ENCODE measurements at places on chromosomes 6 and 20.

DNA sequence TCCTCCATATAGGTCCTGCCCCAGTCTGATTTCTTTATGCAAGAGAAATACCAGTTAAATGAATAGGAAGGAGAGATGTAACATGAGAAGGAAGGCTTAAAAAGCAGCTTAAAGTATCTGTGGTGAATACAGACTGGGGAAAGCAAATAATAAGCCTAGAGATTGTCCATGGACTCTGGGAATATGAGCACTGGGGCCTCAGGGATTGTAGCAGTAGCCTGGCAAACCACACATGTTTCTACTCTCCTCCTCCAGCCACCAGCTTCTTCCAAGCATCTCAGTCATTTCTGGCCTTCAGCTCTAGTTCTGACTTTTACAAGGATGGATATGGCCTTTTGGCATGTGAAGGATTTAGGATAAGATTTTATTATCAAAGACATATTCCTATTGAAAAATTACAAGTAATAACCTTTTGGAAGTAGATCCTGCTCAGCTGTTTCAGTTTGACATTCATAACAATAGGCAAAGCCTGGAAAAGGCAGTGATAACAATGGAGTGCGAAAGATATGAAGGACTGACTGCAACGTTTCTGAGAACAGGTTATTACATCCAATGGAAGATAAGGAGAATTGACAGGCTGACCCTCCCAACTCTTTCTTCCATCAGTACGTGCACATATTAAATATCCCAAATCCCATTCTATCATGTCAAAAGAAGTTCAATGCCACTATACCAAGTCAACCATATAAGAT, 41.6 kb downstream of the CYP39A1 start:
- no peak for DNase-seq

GRCh38 chr20:63686094-63686491, 10.4 kb upstream of the TNFRSF6B start:
- DNase-seq = no peak

- DNase-seq = peak; percentile 61
Measured at GRCh38 chr6:89117211-89118108, at the start of gene SRSF12. SRSF12 (minus strand) TSS chr6:89118071; CDS start chr6:89117887, 184 bp downstream.

GRCh38 chr20:19786311-19786710, 28.3 kb downstream of the RIN2 start:
- peak; percentile 12 for DNase-seq

DNA sequence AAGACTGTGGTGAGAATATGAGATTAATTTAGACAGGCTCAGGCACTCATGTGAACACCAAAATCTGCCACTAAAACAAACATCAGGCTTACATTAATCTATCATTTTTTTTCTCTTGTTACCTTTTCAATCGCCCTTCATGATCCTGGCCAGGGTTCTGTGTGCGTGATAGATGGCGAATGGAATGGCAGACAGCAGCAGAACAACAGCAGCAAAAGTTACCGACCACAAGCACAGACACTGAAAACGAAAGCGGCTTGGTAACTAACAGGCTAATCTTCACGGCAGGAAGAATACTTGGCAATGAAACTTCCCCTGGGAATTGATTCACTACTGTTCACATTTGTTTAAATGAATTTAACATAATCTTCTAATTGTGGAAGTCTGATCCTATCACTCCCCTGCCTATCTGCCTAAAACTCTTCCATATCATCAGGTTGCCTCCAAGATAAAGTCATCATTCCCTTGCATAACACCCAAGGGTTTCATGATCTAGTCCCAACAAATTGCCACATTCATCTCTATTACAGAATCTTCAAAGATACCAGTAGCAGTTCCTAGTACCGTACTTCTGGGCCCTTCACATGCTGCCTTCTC, 28.7 kb downstream of the PTPRK start:
- peak; percentile 39 for DNase-seq

DNA sequence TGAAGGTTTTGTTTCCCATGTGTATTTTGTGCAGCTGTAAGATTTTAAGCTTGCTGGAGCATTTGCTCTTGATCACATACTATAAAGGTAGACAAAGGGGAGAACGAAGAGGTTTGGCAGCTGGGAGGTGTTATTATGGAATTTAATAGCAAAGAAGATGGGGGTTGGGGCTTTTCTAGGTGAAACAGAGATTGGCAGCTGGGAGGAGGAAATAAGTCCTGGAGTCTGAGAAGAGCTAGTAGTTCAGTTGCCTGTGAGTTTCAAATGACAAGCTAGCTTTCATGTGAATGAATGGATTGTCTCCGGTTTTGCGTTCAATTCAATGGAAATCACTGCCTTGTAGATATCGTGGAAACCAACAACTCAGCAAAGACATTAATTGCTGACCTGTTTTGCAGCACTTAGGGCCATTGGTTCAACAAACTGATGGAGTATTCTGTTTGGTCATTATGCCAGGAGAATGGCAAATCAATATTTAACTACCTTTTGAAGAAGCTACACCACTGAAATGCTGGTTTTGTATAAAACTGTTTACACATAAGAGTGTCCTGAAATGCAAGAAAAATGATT, 38.1 kb upstream of the FLRT3 start:
- no peak for DNase-seq

DNA sequence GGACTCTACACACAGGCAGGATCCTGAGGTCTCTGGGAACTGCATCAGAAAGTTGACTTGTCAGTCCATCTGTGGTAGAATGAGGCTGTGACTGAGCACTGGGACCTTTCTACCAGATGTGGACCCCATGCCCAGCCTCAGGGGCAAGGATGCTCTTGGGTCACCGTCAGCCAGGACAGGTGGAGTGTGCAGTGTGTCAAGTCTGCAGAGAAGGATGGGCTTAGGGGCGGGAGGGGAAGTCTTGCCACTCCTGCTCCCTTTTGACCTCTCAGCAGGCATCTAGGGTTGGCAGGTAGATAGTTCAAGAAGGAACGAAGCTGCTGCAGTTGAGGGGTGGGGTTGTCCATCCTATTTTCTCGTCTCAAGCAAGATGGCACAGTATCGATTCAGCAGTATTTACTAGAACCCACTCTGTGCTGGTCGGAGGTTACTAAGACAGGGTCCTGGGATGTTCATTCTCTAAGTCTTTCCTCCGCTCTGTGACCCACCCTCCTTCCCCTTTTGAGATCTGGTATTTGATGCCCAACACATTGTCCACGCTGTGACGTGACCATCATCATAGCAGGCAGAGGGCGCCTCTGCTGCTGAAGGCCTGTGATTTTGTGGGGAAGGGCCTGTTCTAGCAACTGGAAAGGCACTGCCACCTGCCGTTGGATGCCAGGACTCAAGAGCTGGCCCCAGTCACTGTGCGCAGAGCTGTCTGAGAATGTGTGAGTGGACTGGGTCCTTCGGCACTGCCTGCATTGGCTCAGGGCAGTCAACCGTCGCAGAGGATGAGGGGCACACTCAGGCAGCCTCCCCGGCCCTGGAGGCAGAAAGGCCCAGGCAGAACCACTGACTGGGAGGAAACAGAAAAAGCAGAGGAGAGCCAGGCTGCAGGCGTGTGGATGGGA, 23.2 kb downstream of the RBCK1 start:
- DNase-seq = peak; percentile 80

GRCh38 chr6:43770372-43771209, 580 bp downstream of the VEGFA start:
- peak; percentile 45 for DNase-seq

DNA sequence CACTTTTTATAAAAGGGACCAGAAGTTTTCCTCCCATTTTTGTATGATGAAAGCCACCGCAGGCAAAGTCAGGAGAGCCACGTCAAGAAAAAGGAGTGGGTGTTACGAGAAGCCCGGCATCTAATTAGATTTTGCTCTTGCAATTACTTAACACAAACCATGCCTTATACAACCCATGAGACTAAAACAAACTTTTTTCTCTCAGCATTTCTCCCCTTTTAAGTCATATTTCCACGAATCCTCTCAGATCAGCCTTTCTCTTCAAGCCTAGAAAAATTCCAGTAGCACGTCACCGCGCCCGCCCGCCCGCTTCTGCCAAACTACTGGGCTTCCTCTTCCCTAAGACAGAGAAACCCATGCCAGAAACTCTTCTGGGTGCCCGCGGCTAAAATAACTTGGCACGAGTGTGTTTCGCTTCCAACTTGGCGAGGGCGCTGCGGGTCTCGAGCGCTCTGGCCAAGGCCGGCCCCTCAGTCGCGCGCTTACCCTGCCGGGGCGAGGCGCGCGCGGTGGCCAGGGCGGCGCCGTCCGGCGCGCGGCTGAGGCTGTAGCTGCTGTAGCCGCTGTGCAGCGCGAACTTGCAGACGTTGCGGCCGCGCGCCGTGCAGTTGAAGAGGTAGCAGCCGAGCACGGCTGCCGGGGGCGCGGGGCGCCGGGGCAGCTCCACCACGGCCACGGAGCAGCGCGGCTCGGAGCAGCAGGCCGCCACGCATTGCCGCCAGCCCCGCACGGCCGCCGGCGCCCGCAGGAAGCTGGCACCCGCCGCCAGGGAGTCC, 1.0 kb downstream of the LRP11 start:
- DNase-seq = peak; percentile 73

- no peak for DNase-seq
Measured at GRCh38 chr20:62754122-62754990, 41.9 kb upstream of the MRGBP start.

DNA sequence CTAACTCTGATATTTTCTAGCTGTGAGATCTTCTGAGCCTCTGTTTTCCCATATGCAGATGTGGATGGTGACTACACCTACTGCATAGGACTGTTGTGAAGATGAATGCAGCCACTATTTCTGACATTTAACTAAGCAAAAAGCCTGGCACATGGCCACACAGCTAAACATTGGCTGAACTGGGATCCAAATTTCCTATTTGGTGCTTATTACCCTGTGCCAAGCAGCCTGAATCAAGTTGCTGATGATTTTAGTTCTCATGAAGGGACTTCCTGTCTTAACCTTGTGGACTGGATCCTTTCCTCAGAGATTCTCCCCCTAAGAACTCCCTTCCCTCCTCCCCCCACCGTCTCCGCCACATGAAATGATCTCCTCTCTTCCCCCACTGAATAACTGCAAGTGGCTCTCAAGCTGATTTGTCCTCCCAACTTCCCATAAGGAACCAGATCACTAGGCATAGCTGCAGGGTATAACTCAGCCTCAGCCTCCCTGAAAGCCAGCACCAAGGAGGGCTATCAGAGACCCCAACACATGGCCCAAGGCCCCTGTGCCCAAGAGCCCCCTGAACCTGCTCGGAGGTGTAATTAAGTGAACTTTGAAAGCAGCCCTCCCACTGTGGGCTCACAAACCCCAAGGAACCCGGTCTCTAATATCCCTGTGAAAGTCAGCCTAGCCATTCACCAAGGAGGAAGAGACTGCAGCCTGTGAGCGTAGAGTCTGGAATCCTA, 55.7 kb downstream of the MAFB start:
- DNase-seq = no peak

DNA sequence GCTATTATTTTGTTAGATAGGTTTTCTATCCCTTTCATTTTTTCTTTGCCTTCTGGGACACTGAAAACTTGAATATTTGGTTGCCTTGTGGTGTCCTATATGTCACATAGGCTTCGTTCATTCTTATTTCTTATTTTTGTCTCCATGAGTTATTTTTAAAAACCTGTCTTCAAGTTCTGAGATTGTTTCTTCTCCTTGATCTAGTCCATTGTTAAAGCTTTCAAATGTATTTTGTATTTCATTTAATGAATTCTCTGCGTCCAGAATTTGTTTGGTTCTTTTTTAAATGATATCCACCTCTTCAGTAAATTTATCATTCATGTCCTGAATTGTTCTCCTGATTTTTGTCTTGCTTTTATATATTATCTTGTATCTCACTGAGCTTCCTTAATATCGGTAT, 243.2 kb upstream of the BMP2 start:
- DNase-seq = no peak

GRCh38 chr6:21967056-21967974, 329.5 kb downstream of the PRL start:
- DNase-seq = no peak

DNA sequence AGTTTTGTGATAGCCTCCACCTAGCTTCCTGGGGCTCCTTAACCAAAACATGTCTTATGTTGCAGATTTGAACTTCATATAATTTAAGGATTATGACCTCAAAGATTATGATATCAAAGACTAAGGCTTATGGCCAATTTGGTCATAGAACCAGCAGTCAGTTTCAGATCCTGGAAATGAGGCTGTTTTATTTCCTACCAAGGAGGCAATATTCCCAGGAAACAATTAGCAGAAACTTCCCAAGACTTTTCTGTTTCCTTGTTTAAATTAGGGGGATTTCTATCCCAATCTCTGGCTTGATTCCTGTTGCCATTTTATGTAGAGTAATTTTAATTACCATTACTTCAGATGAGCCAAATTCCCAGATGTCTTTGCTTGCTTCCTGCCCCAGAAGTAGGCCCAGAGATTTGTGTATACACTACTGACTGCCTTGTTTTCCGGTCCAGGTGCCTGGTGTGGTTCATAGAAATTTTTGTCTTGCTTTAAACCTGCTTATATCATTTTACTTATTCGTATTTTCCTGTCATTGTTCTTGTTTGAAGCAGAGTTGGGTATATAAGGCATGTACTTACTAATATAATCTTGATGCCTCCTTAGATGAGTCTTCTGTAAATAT, 119.2 kb upstream of the TMEM170B start:
- no peak for DNase-seq

GRCh38 chr6:112027942-112028674, 25.8 kb upstream of the CCN6 start:
- DNase-seq = no peak

DNA sequence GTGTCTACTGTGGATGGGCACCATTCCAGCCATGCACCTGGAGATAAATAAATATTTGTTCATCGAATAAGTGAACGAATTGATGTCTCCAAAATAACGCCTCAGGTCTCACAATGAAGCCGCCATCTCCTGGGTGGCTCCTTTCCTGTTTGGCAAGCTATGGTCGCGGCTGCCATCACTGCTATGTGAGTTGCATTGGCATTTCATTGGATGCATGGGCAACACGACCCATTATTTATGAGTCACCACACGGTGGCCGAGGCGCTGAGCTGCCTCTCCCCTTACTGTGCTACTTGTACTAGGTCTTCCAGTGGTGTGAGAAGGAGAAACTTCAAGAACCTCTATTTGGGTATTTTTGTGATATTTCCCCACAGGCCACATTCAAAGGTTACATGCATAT, 21.3 kb upstream of the PDE10A start:
- DNase-seq = no peak

- DNase-seq = no peak
Measured at GRCh38 chr20:40636486-40636885, 52.5 kb downstream of the MAFB start.

- DNase-seq = no peak
Measured at GRCh38 chr6:97805596-97805995, 522.6 kb upstream of the MMS22L start.
